Activated naive CD4-positive, alpha-beta T cell (primary cell): ENCODE measurements at places on chromosomes 16 and 17.

GRCh38 chr16:86199182-86199581 is 300.2 kb downstream of the IRF8 start:
- DNase-seq: no peak

DNA sequence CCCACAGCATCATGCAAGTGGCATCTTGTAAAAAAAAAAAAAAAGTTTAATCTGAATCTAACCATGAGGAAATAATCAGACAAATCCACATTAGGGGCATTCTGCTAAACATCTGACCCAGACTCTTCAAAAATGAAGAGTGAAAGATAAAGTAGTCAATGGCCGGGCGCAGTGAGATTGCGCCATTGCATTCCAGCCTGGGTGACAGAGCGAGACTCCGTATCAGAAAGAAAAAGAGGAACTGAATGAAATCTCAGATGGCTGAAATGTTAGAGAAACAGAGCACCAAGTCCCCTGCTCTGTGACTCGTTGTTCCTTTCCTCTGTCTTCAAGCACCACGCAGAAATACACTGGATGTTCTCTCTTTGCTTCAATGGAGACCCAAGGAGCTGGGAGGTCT is 12.7 kb upstream of the RNF135 start:
- DNase-seq: no peak

DNA sequence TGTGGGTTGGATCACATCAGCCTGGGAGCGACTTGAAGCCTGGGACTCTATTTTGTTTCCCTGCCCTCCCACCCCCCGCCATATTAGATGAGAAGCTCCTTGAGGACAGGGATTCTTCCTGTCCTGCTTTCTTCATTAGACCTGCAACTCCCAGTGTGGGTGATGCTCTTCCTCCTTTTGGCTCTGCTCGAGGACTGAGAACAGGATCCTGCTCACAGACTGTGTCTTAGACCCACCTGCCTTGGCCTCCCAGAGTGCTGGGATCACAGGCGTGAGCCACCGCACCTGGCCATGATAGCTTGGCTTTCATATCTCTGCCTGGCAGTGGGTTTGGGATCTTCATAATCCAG is 21.5 kb upstream of the TNS4 start:
- DNase-seq: no peak

DNA sequence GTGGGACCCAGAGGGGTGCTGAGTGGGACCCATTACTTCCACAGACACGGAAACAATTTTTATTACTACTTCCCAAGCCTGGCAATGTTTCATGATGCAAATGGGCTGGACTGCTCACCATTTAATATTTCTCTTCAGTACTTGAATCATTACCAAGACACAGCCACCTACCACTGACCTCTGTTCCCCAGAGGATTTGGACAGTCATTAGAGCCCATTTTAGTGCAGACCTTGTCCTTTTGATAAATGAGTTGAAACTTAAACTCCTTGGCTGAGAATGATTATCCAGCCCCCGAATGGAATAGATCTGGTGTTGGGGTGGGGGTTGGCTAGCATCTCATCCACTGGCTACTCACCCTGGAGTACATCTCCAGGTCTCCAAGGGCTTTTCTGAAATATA is 33.6 kb upstream of the APOH start:
- DNase-seq: no peak

GRCh38 chr16:2295056-2295798 is 27.3 kb upstream of the RNPS1 start:
- DNase-seq: no peak

DNA sequence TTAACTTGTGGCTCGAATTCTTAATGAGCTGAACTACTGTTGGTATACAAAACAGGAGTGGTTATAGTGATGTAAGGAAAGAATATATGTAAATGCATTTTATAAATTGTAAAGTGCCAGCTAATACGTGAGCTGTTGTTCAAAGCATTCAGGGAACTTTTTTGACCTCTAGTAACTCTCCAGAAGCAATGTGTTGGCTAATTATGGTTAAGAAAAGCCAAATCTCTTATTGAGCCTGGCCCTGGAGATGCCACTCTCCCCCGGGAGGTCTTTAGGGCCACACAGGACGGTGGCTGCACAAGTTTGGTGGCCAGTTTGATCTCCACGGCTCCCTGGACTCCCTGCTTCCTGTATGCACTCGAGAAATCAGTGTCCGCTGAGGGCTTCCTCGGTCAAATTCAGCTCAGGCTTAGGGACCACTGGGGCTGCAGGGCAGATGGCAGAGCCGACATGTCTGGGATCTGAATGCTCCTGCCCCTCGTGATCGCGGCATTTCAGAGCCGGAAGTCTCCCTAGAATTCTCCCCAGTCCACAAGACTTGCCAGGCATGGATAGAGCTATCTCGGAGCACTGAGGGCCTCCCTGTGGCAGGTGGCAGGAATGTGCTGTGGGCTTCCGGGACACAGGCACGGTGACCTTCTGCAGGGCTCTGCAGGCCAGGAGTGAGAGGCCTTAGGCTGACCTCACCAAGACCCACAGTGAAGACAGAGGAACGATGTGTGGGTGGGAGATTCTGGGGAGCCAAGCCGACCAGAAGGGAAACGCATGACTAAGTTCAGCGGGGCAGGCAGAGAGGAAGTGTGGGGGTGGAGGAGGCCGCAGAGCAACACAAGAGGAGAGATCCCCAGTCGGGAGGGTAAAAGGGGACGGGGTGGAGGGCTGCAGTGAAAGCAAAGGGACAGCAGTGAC is 18.6 kb upstream of the PITPNM3 start:
- DNase-seq: no peak

DNA sequence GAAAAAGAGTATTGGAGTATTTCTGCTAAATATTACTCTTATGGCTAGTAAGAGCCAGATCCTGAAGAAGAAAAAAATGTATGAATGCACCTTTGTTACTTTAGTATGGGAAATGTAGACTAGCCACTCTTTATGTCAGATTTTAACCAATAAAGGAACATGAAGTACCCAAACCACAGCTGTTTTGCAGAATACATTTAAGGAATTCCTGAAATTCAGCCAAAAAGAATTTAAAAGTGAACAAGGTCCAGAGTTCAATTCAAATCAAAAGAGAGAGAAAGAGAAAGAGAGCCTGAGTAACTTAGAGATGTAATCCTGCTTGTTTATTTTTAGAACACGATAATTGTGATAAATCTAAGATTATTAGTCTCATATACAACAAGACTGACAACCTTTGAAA is 1.2 kb downstream of the KCNJ16 start:
- DNase-seq: no peak

DNA sequence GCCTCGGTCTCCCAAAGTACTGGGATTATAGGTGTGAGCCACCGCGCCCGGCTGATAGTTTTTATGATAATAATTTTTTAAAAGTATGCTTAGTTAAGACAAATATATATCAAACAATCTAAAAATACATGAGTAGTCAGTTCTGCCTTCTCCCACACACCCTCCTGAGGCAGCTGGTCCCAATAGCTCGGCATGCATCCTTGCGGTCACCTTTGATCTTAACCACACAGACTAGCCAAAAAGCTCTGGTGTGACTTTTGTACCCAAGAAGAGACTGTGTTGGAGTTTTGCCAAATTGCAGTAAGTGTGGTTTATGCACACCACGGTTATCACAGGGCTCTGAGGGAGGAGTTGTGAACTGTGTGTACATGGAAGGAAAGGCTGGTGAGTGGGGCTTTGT is 25.6 kb downstream of the ATP6V0A1 start:
- DNase-seq: no peak

DNA sequence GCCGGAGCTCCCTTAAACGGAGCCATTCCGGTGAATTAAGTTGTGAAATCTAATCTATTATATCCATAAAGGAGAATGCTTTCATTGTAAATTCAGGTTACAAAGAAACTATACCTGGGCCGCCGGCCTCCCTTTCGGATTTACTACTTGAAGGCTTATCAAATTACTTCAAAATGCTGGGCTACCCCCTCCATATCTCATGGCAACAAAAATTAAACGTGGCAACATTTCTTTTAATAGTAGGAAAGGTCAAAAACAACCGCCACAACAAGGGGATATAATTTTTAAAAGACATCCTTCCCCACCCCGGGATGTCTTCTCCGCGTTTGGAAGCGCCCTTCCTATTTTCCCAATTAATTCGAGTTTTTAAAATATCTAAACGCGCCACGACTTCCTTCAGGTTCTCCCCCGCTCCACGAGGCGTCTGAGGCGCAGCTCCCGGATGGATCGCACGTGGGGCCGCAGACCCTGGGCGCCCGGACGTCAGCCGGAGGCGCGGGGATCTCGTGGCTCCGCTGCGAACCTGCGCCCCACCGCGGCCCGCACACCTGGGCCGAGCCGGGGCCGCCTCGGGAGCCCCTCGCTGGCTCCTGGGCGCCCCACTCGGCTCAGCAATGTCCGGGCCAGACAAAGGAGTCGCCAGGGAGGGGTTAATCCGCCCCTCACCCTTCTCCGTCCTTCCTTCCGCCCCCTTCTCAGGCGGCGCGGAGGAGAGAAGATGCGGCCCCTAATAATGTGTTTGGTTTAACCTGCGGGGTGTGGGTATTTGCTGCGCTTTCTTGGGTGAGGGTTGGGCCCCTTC is 47.4 kb upstream of the SLC38A10 start:
- DNase-seq: no peak

GRCh38 chr16:67917852-67918236 is 13.8 kb downstream of the CTRL start:
- DNase-seq: no peak

DNA sequence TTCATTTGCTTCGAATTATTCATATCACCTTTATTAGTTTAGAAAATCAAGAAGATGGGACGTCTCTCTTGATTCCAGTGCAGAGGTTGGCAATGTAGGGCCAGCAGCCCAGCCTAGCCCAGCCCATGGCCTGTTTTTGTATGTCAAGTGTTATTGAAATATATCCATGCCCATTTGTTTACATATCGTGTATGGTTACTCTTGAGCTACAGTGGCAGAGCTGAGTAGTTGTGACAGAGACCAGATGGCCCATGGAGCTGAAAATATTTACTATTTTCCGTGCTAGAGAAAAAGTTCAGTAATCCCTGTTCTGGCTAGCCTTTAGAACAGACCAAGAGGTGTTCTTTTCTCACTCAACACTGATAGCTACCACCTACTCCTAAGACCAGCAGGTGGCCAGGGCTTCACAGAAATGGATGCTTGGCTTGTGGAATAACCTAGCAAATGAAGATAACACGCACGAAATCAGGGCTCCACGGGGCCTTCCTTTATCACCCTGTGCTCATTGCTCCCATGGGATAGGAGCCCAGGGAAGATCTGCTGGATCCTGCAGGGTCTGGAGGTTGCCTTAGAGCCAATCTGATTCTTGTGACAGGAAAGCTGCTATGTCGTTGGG is 123.2 kb upstream of the ANKFN1 start:
- no peak for DNase-seq

DNA sequence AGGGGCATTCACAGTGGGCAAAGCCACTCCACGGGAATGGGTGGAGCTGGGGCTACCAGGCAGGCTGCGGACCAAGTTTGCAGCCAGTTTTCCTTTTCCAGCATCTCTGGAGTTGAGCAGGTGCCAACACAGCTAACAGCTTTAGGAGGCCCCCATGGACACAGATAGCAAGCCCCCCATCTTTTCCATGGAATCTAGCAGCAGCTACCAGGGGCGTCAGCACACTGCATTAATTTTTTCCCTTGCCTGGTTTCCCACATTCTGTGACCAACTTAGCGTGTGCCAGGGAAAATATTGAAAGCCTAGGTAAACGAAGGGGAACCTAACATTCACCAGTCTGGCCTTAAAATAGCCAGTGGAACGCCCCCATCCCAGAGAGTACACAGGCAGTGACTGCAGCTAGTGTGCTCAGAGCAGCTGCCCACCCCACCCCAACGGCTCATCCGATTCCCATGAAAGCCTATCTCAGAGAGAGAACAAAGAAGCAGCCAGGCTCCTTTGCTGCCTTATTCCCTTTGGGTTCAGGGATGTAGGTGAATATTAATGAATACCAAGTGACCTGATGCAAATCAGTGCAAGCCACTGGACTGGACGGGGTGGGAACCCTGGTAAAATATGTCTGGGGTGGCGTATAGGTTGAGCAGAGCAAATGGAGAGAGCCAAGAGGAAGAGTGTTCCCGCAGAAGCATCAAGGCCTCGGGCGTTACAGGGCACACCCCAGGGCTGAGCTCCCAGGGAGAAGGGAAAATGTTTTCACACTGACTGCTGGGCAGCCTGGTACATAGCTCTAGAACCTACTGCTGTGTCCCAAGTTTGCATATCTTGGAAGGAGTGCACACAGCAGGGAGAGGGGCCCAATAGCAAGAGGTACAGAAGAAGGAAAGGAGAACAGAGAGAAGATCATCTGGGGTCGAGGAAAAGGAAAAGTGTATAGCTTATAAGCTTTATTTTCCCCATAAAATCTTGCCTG is 73.9 kb upstream of the SOX9 start:
- DNase-seq: no peak
